Upper lobe of left lung (tissue), 6 donors: ENCODE measurements at places on chromosomes 2 and 18. TPM values are rescaled to one million over a fixed set of nuclear protein-coding genes. Genes with fewer than 3 reads are reported as not detected.

- peaks cover 6% of the 10 kb centered on the region for H3K36me3 ChIP-seq
- no peak for DNase-seq
- peaks cover 22% of the 10 kb centered on the region for H3K4me1 ChIP-seq
- H3K4me3 ChIP-seq, result peak overlapping the region; percentile 22
- H3K27me3 ChIP-seq, result no peaks in the 10 kb centered on the region
Measured at GRCh38 chr2:241734208-241734466, 293 bp upstream of the D2HGDH start.

GRCh38 chr2:236934166-236934565 lies 151.5 kb upstream of the COPS8 start:
- H3K4me3 ChIP-seq, result no peak overlapping the region
- no peak overlapping the region for H3K27ac ChIP-seq
- H3K27me3 ChIP-seq, result no peaks in the 10 kb centered on the region
- DNase-seq, result no peak

GRCh38 chr18:21270453-21270852 lies 28.4 kb downstream of the GREB1L start:
- no peak overlapping the region for H3K27ac ChIP-seq
- no peaks in the 10 kb centered on the region for H3K27me3 ChIP-seq
- no peaks in the 10 kb centered on the region for H3K36me3 ChIP-seq

DES gene
- 116 TPM for total RNA-seq

ADRA2B gene
- 0.24 TPM for total RNA-seq

DNA sequence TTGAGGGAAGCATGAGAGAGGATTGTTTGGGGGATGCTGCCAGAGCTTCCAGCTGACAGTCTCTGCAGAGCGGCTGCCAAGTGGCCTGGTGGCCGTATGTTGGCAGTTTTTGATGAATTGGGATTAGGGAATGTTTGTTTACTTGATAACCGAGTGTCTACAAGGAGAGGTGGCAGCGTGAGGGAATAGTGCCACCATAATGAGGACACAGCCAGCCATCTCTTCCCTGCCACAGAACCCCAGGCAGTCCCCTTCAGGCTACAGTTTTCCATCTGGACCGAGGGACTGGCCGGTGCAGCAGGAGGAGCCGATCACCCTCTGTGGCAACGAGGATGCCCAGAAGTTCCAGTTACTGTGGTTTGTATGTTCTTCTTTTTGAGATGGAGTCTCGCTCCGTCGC lies 55.2 kb downstream of the TRAPPC12 start:
- H3K4me3 ChIP-seq, result no peak overlapping the region
- H3K27me3 ChIP-seq, result no peaks in the 10 kb centered on the region
- H3K4me1 ChIP-seq, result no peaks in the 10 kb centered on the region
- no peak overlapping the region for H3K27ac ChIP-seq
- DNase-seq, result no peak

GRCh38 chr2:142827170-142827569 lies 50.3 kb upstream of the KYNU start:
- no peak for DNase-seq
- no peak overlapping the region for H3K4me3 ChIP-seq
- H3K27me3 ChIP-seq, result no peaks in the 10 kb centered on the region
- H3K27ac ChIP-seq, result no peak overlapping the region
- no peaks in the 10 kb centered on the region for H3K36me3 ChIP-seq

REEP1 gene
- total RNA-seq, result 8.0 TPM

DNA sequence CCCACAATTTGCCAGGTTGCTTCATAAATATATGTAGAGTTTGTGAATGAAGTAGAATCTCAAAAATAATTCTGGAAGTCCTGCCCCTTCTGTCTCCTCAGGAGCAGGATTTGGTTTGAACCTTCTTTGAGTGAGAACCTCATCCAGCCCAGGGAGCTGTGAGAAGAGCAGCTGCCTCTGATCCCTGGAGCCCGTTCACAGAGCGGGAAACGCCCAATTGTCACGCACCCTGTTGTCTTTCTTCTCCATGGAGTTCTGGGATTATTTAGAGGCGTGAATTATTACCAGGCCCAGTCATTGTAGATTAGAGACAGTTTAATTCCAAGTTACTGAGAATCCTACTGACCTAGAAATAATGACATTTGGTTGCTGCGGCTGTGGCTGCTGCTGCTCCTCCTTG lies 66.1 kb downstream of the TPO start:
- no peaks in the 10 kb centered on the region for H3K27me3 ChIP-seq
- no peak for DNase-seq
- no peaks in the 10 kb centered on the region for H3K36me3 ChIP-seq
- no peak overlapping the region for H3K27ac ChIP-seq

MC5R gene
- total RNA-seq, result not detected

- H3K27me3 ChIP-seq, result no peaks in the 10 kb centered on the region
- no peak for DNase-seq
- H3K36me3 ChIP-seq, result no peaks in the 10 kb centered on the region
- H3K4me1 ChIP-seq, result no peaks in the 10 kb centered on the region
Measured at GRCh38 chr2:133713049-133713580, 144.9 kb upstream of the NCKAP5 start.

DNA sequence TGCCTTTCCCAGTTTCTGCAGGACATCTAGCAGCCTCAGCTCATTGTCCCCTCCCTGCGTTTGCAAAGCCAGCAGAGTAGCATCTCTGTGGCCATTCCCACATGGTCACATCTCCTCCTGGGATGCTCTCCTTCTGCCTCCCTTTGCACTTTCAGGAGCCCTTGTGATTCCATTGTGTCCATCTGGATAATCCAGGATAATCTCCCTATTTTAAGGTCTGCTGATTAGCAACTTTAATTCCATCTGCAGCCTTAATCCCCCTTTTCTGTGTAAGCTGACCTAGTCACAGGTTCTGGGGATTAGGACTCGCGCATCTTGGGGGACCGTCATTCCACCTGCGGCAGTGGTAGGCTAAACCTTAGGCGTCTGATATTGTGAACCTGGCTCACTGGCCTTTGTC lies 70.7 kb downstream of the NEDD4L start:
- H3K4me3 ChIP-seq, result no peak overlapping the region
- H3K4me1 ChIP-seq, result peaks cover 5% of the 10 kb centered on the region
- H3K27ac ChIP-seq, result no peak overlapping the region
- DNase-seq, result no peak
- H3K27me3 ChIP-seq, result no peaks in the 10 kb centered on the region

GRCh38 chr2:36337354-36337753 lies 18.2 kb upstream of the CRIM1 start:
- H3K36me3 ChIP-seq, result no peaks in the 10 kb centered on the region
- H3K4me1 ChIP-seq, result no peaks in the 10 kb centered on the region

DNA sequence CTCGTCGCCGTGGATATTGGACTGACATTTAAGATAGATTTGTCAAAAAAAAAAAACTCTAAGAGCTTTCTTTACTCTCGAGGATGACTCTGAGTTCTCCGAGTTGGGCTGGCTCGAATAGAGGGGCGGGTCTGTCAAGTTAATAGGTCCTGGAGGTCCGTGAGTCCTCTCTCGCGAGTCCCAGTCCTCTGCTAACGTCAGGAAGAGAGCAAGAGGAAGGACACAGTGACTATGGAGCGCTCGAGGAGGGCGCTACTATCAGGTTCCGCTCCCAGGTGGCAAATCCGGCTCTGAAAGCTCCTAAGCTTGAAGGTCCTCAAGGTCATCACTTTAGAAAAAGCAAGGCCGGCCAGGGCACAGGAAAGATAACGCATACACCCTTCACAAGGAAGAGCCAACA lies 404 bp upstream of the AKAIN1 start:
- no peaks in the 10 kb centered on the region for H3K36me3 ChIP-seq
- no peak for DNase-seq
- H3K4me1 ChIP-seq, result no peaks in the 10 kb centered on the region
- no peak overlapping the region for H3K27ac ChIP-seq
- H3K4me3 ChIP-seq, result no peak overlapping the region
- H3K27me3 ChIP-seq, result peaks cover 8% of the 10 kb centered on the region

GRCh38 chr2:216974321-216975302 lies 114.7 kb upstream of the TNP1 start:
- no peak overlapping the region for H3K4me3 ChIP-seq
- H3K4me1 ChIP-seq, result no peaks in the 10 kb centered on the region
- no peaks in the 10 kb centered on the region for H3K27me3 ChIP-seq
- no peaks in the 10 kb centered on the region for H3K36me3 ChIP-seq
- peak; percentile 75 for DNase-seq

NOSTRIN gene
- 37.7 TPM for total RNA-seq

DNA sequence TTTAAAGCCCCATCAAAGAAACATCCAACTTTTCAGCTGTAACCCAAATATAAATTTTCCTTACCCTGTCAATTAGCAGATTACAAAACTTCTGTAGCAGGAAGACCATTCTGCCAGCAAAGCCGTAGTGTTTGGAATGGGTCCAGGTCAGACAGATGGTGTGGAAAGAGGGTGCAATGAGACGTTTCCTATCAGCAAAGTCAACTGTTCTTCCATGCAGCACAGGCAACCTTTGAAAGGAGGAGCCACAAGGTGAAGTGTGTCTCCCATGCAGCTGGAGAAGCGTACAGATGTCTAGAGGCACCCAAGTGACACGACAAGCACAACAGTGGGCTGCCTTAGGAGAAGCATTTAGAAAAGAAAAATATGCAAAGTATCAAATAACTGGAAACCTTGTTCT lies 83.7 kb downstream of the SP3 start:
- H3K4me3 ChIP-seq, result no peak overlapping the region
- no peaks in the 10 kb centered on the region for H3K27me3 ChIP-seq
- DNase-seq, result no peak
- no peak overlapping the region for H3K27ac ChIP-seq
- H3K4me1 ChIP-seq, result no peaks in the 10 kb centered on the region
- no peaks in the 10 kb centered on the region for H3K36me3 ChIP-seq

TFPI gene
- 293 TPM for total RNA-seq

DNA sequence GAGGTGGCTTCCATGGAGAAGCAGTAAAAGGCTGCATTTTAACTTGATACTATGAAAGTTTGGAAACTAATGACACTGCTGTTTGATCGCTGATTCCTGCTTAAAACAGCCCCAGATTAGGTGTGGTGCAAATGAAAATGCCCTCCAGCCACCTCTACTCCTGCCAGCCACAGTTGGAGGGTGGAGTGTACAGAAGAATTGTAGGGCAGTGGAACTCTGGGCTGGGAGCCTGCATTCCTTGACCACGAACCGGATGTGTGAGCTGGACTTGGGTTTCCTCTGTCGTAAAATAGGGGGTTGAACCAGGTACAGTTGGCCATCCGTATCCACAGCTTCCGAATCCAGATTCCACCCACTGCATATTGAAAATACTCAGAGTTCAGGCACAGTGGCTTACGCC lies 84.6 kb upstream of the RFX8 start:
- H3K4me3 ChIP-seq, result no peak overlapping the region
- H3K36me3 ChIP-seq, result no peaks in the 10 kb centered on the region
- peak overlapping the region; percentile 67 for H3K27ac ChIP-seq

SERPINB11 gene
- total RNA-seq, result 0.46 TPM

PDCD1 gene
- 1.4 TPM for total RNA-seq

ESPNL gene
- total RNA-seq, result 0.60 TPM

- no peak overlapping the region for H3K4me3 ChIP-seq
- peaks cover 19% of the 10 kb centered on the region for H3K4me1 ChIP-seq
- H3K36me3 ChIP-seq, result no peaks in the 10 kb centered on the region
- no peaks in the 10 kb centered on the region for H3K27me3 ChIP-seq
- no peak for DNase-seq
Measured at GRCh38 chr18:53757328-53757727, 467.1 kb downstream of the MBD2 start.

- H3K27ac ChIP-seq, result no peak overlapping the region
- no peaks in the 10 kb centered on the region for H3K36me3 ChIP-seq
- no peak for DNase-seq
- H3K27me3 ChIP-seq, result no peaks in the 10 kb centered on the region
- H3K4me3 ChIP-seq, result no peak overlapping the region
Measured at GRCh38 chr18:49321271-49321670, 139.2 kb downstream of the DYM start.

- no peak overlapping the region for H3K4me3 ChIP-seq
- DNase-seq, result no peak
- H3K27ac ChIP-seq, result no peak overlapping the region
- no peaks in the 10 kb centered on the region for H3K36me3 ChIP-seq
- H3K27me3 ChIP-seq, result no peaks in the 10 kb centered on the region
Measured at GRCh38 chr18:63831080-63831788, 56.0 kb downstream of the SERPINB7 start.

- H3K4me3 ChIP-seq, result no peak overlapping the region
- DNase-seq, result no peak
- no peaks in the 10 kb centered on the region for H3K27me3 ChIP-seq
- no peak overlapping the region for H3K27ac ChIP-seq
Measured at GRCh38 chr18:38951633-38952032, 1386.0 kb upstream of the CELF4 start.

CRYGD gene
- total RNA-seq, result not detected

GRCh38 chr2:58796239-58796910 lies 555.2 kb upstream of the FANCL start:
- no peaks in the 10 kb centered on the region for H3K27me3 ChIP-seq
- no peak overlapping the region for H3K4me3 ChIP-seq
- no peaks in the 10 kb centered on the region for H3K36me3 ChIP-seq
- no peak for DNase-seq
- H3K4me1 ChIP-seq, result no peaks in the 10 kb centered on the region
- H3K27ac ChIP-seq, result no peak overlapping the region

DNA sequence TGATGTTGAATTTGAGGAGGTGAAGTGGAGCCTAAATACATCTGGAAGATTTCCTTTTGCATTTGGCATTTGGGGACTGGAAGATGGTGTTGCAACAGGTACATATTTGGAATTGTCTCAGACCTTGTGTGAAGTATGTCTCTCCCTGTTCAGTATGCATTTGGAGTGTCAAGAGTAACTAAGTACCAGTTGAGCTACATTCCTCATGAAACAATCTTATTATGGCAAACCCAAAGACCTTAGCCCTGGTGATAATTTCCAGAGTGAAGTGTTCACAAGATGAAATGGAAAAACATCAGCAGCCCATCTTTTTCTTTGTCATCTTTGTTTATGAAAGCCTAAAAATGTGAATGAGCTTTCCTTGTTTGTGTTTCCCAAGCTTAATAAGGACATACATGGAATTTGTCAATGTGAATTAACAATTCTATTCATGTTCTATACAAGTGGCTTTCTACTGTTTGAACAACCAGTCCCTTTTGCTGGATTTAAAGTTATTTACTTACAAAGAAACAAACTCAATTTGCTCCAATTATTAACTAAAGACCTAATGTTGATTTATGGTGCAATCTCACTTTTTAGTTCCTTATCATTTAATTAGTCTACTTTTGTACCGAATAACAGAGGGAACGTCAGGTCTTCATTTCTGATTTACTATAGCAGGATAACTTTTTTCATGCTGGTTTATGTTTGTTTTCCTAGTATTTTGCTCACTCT lies 42.1 kb upstream of the PPP1R1C start:
- no peaks in the 10 kb centered on the region for H3K36me3 ChIP-seq
- H3K27ac ChIP-seq, result peak overlapping the region; percentile 49
- no peak overlapping the region for H3K4me3 ChIP-seq

DNA sequence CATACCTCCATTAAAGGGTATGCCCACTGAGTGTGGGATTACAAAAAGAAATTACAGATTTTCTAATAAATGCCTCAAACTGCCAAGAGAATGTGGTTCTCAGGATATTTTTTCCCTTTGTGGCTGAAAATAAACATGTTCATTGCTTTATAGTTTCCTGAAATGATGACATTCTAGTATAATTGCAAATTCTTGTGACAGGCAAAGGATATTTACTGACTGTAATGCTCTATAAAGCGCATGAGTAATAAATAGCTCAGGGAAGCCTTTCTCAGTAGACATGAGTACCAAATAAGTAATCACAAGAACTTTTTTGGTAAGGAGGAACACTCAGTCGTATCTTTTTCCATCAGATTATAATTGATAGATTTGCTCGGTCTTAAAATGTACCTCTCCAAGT lies 72.3 kb downstream of the FTCDNL1 start:
- no peak overlapping the region for H3K27ac ChIP-seq
- no peaks in the 10 kb centered on the region for H3K27me3 ChIP-seq
- DNase-seq, result no peak

GRCh38 chr2:156466739-156467405 lies 30.7 kb downstream of the GPD2 start:
- H3K4me3 ChIP-seq, result no peak overlapping the region
- no peaks in the 10 kb centered on the region for H3K36me3 ChIP-seq
- peaks cover 45% of the 10 kb centered on the region for H3K4me1 ChIP-seq
- H3K27me3 ChIP-seq, result no peaks in the 10 kb centered on the region
- DNase-seq, result no peak
- H3K27ac ChIP-seq, result peak overlapping the region; percentile 49

PARD3B gene
- total RNA-seq, result 17.8 TPM
